ENCODE measurements at places on chromosomes 12 and 14. TPM values are rescaled to one million over a fixed set of nuclear protein-coding genes. Genes with fewer than 3 reads are reported as not detected.

DNA sequence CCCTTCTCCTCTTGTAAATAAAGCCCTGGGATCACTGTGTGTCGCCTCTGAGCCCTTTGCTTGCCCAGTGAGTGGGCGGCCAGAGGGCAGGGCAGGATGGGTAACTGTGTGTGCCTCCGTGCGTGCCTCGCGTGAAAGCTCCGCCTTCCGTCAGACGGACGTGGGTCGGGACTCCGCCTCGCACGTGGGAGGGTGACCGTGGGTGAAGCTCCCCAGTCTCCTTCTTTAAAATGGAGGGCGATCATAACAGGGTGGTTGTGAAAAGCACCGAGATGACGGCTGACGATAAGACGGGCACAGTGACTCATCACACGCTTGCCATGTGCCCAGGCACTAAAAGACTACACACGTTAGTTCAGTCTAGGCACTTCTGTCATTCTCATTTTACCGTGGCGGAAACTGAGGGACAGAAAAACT, 9.2 kb downstream of the PHB2 start:
- no peaks in the 10 kb centered on the region for H3K27me3 ChIP-seq
- peaks cover 15% of the 10 kb centered on the region for H3K36me3 ChIP-seq
- H3K4me3 ChIP-seq, result peak overlapping the region; percentile 87
- peaks cover 92% of the 10 kb centered on the region for H3K4me1 ChIP-seq
- H3K27ac ChIP-seq, result peak overlapping the region; percentile 98
- DNase-seq, result peak; percentile 95

DNA sequence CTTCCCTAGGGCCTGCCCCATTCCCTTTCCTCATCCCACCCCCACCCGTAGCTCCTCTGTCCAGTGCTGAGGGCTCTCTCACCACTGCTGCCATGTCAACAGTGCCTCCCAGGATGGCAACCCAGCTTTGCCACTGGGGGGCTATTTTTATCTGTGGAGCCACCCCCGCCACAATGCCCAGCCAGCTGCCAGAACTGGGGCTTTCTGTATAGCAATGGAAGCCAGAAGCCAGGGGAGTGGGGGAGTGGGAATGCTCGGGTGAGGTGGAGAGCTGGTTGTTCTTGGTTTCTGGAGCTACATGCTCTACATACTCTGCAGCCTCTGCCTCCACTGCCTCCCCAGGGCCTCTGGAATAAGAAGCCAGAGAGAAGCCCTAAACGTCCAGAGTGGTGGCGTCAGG, 8.9 kb downstream of the PDE1B start:
- H3K4me3 ChIP-seq, result no peak overlapping the region
- H3K4me1 ChIP-seq, result peaks cover 31% of the 10 kb centered on the region
- no peaks in the 10 kb centered on the region for H3K27me3 ChIP-seq
- H3K36me3 ChIP-seq, result no peaks in the 10 kb centered on the region
- no peak for DNase-seq

GRCh38 chr12:55061024-55061423, 41.2 kb downstream of the NEUROD4 start:
- no peak for DNase-seq
- peaks cover 9% of the 10 kb centered on the region for H3K27me3 ChIP-seq
- H3K36me3 ChIP-seq, result no peaks in the 10 kb centered on the region
- H3K4me1 ChIP-seq, result peaks cover 19% of the 10 kb centered on the region
- peak overlapping the region; percentile 2 for H3K27ac ChIP-seq

GRCh38 chr14:76923431-76924370, 97.5 kb downstream of the LRRC74A start:
- no peak for DNase-seq
- peaks cover 76% of the 10 kb centered on the region for H3K4me1 ChIP-seq
- H3K27me3 ChIP-seq, result no peaks in the 10 kb centered on the region
- no peak overlapping the region for H3K4me3 ChIP-seq
- no peaks in the 10 kb centered on the region for H3K36me3 ChIP-seq

GRCh38 chr12:102425109-102426039, 55.0 kb downstream of the IGF1 start:
- no peaks in the 10 kb centered on the region for H3K36me3 ChIP-seq
- peaks cover 20% of the 10 kb centered on the region for H3K4me1 ChIP-seq
- peaks cover 13% of the 10 kb centered on the region for H3K27me3 ChIP-seq
- no peak for DNase-seq
- H3K27ac ChIP-seq, result no peak overlapping the region

DNA sequence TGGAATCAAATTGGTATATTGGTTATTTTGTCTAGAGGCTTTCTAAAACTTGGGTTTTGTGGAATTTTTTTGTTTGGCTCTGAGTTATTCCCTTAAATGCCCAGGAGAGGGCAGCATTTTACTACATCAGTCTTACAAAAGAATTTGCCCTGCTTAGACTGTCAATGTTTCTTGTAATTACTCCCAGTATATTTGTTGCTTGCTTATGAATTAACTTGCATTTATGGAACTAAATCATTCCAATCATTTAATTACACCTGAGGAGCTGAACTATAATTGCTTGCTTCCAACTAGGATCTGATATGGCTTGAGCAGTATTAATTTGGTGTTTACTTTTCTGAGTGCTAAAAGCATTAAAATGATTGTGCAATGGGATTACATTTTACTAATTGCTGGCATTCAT, 48.7 kb downstream of the MIPOL1 start:
- H3K4me1 ChIP-seq, result no peaks in the 10 kb centered on the region
- H3K27ac ChIP-seq, result no peak overlapping the region
- H3K27me3 ChIP-seq, result no peaks in the 10 kb centered on the region

GRCh38 chr14:67934862-67935261, 115.3 kb downstream of the RAD51B start:
- no peak for DNase-seq
- no peaks in the 10 kb centered on the region for H3K27me3 ChIP-seq
- peaks cover 6% of the 10 kb centered on the region for H3K4me1 ChIP-seq
- no peak overlapping the region for H3K4me3 ChIP-seq

Gene DIO2
- 1.1 TPM for total RNA-seq

Gene HAL
- 0.96 TPM for total RNA-seq
